ENCODE measurements at places on chromosomes 13 and 19.

- no peak for DNase-seq
Observed at GRCh38 chr19:591099-591958, 1.6 kb downstream of the HCN2 start.

GRCh38 chr13:21348488-21349120 is 110.5 kb downstream of the ZDHHC20 start:
- DNase-seq: no peak

GRCh38 chr19:27794494-27795042 is 1418.4 kb downstream of the UQCRFS1 start:
- DNase-seq: no peak

DNA sequence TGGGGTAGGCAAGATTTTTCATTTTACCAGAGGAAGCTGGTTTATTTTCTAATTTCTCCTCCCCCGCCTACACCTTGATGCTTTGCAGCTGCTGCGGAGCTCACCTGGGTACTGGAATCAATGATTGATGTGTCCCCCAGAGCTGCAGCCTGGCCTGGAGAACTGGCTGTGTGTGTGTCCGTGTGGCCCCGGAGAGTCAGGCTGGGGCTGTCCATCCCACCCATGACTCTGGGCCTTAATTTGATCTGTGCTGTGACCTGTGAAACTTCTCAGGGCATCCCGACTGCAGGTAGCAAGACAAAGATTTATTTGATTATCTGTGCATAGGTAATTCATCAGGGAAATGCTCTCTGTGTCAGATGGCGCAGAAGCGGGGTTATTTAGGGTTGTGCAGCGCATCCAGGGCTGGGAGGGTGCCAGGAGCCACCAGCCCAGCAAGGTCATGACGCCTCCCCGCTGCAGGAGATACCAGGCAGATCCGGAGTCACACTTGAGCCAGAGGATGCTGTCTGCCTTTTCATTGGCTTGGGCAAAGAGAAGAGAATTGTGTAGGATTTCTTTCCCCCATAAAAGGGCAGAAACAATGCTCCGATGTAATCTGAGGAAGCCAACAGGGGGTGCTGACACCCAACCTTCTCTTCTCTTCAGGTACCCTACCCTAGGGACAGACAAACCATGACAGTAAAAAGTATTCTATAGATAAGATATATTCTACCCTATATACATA is 346.6 kb downstream of the TSHZ3 start:
- DNase-seq: no peak

GRCh38 chr13:104983601-104984000 is 1551.9 kb downstream of the EFNB2 start:
- DNase-seq: no peak

GRCh38 chr19:58563823-58564222 is 5.4 kb upstream of the UBE2M start:
- no peak for DNase-seq

GRCh38 chr19:52007451-52007805 is 583 bp downstream of the ZNF615 start:
- DNase-seq: no peak

- DNase-seq: peak; percentile 96
Observed at GRCh38 chr13:43058318-43058674, 34.9 kb downstream of the DNAJC15 start.

DNA sequence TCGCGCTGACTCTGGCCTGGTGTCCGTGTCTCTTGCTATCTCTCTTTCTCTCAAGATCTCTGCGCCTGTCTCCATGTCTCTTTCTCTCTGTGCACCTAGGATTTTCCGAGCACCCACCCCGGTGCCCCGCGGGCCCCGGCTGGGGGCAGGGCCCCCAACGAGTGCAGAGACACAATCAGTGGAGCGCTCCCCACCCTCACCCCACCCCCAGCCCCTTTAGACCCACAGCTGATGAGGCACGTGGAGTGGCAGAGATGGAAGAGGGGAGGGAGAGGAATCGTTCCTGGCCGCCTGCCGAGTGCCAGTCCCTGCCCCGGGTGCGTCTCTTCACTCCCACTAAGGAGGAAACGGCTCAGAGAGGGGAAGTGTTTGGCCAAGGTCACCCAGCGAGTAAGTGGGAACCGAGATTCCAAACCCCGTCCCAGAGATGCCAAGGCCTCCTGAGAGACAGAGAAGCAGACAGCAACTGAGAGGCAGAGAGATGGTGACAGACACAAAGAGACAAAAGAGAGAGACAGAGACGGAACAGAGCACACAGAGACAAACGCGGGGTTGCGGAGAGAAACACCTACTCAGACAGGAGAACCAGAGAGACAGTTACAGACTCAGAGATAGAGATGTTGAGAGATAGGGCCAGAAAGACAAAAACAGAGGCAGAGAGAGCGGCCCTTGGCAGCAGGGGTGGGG is 626 bp upstream of the BCL3 start:
- DNase-seq: peak; percentile 70

GRCh38 chr19:19123386-19123785 is 14.9 kb downstream of the TMEM161A start:
- DNase-seq: no peak

GRCh38 chr13:98927951-98928927 is 49.6 kb downstream of the DOCK9 start:
- DNase-seq: no peak

DNA sequence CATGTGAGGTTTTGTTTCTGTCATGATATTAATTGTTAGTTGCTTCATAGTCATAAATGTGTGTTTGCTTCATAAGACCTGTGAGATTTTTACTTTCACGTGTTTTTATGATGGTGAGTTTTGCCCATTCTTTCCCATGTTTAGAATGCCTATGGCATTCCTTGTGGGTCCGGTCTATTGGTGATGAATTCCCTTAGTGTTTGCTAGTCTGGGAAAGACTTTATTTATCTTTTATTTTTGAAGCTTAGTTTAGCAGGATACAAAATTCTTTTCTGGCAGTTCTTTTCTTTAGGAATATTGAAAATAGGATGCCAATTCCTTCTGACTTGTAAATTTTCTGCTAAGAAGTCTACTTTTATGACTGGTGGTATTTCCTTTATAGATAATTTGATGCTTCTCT is 332.7 kb downstream of the OXGR1 start:
- DNase-seq: no peak

DNA sequence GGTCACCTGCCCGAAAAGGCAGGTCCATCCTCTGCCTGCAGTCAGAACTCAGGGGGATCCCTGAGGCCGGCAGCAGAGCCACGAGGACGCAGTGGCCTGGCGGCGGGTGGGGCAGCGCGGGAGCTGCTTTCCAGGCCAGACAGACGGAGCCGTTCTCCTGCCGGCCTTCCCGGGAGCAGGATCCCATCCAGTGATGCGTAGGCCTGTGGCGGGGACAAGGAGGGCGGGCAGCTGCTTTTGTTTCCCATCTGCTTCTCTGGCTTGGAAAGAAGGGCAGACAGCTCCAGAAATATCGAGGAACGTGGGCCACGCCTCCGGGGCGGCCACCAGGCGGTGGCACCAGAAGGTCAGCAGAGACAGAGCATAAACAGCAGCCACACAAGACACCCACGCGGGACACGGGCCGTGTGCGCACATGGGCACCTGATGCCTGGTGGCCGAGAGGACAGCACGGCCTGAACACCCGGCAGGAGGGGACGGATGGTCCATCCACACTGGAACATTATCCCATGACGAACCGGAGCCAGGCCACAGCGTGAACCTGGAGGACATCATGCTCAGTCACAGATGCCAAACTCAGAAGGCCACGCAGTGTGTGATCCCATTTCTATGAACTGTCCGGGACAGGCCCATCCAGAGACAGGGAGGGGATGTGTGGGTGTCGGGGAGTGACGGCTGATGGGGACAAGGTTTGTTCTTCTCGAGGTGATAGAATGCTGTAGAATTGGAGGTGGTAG is 13.9 kb upstream of the MKNK2 start:
- DNase-seq: no peak

GRCh38 chr13:43128504-43128961 is 105.1 kb downstream of the DNAJC15 start:
- DNase-seq: no peak

DNA sequence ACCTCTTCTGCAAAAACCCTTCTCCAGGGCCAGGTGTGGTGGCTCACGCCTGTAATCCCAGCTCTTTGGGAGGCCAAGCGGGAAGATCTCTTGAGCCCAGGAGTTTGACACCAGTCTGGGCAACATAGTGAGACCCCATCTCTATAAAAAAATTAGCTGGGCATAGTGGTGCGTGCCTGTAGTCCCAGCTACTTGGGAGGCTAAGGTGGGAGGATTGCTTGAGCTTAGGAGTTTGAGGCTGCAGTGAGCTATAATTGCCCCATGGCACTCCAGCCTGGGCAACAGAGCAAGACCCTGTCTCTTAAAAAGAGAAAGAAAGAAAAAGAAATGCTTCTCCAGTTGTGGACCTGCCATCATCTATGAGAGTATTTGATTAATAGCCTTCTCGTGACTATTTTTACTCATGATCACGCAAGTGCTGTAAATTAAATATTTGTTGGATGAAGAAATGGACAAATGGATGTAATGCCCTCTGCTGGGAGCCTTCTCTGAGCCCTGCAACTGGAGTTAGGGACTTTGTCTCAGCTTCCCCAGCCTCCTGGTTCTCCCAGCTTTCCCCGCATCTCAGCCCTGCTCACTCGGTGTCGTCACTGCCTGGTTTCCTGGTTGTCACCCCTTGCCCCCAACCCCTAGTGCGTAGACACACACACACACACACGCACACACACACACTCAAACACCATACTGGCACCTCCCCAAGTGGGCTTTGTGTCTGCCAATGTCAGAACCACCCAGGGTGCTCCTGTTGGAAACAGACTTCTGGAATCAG is 12.2 kb downstream of the WIZ start:
- no peak for DNase-seq

GRCh38 chr13:100946588-100946987 is 272.0 kb upstream of the TMTC4 start:
- DNase-seq: no peak

- DNase-seq: no peak
Observed at GRCh38 chr13:42345367-42345766, 73.4 kb downstream of the AKAP11 start.

- peak; percentile 83 for DNase-seq
Observed at GRCh38 chr13:99980201-99980823, 1.3 kb upstream of the ZIC2 start.

DNA sequence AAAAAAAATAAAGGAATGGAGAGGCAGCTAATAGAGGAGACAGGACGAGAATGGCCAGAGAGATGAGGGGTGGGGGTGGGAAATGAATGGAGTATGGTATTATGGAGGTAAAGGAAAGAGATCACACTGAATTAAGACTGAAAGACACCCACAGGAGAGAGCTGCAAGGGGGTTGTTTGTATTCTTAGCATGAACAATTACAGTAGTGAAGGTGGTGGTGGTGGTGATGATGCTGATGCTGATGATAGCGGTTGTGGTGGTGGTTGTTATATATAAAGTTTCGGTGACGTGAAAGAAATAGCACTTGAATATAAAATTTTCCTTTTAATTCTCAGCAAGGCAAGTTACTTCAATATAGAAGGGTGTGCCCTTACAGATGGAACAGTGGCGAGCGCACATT is 2.8 kb upstream of the ADGRE3 start:
- DNase-seq: no peak

DNA sequence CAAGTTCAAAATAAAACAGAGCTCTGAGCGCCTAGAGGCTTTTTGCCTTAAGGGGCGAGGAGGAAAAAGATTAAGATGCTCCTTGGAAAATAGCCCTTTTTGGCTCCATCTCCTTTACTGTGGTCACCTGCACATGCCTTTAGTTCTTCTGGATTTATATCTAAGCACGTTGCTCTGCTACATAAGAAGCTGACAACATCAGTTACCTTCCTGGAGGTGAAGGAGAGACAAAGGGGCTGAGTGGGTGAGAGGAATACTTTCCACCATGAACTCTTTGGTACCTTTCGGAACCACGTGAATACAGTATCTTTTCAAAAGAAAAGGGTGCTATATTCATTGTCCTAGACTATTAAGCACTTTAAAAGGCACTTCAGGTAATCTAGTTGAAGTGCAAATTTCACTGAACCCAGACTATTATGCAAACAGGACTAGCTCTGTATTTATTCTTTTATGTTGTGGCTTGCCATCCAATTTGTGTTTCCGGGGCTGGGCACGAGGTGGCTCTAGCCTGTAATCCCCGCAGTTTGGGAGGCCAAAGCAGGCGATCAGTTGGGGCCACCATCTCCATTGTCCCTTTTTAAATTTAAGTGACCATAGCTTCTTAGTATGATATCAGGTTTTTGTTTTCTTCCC is 201.5 kb downstream of the TM9SF2 start:
- DNase-seq: no peak
